Panc1 (cell line): ENCODE measurements at places on chromosomes 6 and 20. TPM values are rescaled to one million over a fixed set of nuclear protein-coding genes. Genes with fewer than 3 reads are reported as not detected.

DNA sequence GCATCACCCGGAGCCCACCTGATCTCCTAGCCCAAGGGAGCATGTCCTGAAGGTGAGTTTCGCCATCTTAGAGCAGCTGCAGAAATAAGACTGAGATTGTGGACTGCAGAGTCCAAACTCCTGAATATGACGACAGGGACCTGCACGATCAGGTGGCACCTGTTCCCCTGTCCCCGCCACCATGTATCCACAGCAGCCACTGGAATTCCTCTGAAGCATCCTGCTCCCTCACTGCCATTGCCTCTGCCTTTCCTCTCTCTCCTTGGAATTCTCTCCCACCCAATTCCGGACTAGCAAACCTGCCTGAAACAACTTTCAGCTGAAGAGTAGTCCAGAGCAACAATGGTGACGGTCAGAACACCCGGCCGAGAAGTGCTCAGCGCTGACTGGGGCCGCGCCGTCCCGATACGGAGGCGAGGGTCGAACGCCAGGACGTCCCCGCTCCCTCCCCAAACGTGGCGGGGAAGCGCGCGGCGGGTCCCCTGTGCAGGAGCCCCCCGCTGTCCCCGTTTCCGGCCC is 694 bp upstream of the FAM120B start:
- H3K4me1 ChIP-seq: peaks cover 26% of the 10 kb centered on the region
- peaks cover 7% of the 10 kb centered on the region; the same call in 1 of the 2 replicates for H3K36me3 ChIP-seq
- no peak for DNase-seq
- no peaks in the 10 kb centered on the region for H3K27me3 ChIP-seq
- peak overlapping the region; percentile 84 for H3K27ac ChIP-seq

- H3K36me3 ChIP-seq: no peaks in the 10 kb centered on the region
- no peak overlapping the region for H3K27ac ChIP-seq
- H3K4me1 ChIP-seq: no peaks in the 10 kb centered on the region
- H3K27me3 ChIP-seq: no peaks in the 10 kb centered on the region; the same call in 1 of the 2 replicates
- no peak for DNase-seq
Measured at GRCh38 chr6:155676346-155676745, 220.7 kb upstream of the NOX3 start.

DNA sequence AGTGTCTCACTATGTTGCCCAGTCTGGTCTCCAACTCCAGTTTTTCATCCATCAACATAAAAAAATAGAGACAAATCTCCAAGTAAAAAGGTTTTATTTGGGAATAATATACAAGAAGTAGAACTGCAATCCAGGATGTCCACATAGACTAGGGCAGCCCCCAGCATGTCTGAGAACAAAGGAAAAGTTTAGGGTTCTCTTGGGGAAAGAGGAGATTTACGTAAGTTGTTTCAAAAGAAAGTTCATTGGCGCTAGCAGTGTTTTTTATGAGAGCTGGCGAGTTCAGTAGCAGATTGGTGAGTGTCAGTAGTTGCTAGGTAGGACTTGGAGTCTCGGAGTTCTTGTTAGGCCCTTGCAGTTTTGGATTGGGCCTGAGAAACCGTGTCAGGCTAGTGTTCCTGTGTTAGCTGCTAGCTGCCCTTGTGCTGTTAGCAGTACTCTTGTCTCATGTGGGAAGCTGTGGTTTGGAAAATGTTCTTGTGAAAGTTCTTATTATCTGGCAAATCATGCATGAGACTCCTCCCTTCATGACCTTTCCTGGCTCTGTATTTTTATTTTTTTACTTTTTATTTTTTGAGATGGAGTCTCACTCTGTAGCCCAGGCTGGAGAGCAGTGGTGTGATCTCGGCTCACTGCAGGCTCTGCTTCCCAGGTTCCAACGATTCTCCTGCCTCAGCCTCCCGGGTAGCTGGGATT is 24.7 kb downstream of the TTLL9 start:
- H3K36me3 ChIP-seq: no peaks in the 10 kb centered on the region
- no peak overlapping the region for H3K27ac ChIP-seq
- peak; percentile 36 for DNase-seq
- no peaks in the 10 kb centered on the region for H3K4me1 ChIP-seq

DNA sequence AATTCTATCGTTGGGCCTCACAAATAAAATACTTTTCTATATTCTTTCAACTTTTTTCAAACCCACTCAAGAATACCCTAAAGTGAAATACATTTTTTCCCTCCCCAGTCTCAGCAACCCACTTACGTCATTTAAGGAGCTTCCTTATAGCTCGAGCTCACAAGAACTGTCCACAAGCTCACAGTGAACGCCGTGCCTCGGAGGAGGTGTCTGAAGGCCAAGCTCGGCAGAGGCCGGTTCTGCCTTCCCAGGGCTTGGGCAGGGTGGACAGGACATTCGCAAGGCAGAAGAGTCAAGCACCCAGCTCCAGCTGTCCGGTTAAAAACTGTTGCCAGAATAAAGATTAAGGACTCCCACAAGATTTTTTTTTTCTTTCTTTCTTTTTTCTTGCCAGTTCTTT is 802.3 kb downstream of the QKI start:
- no peaks in the 10 kb centered on the region for H3K36me3 ChIP-seq
- no peaks in the 10 kb centered on the region for H3K27me3 ChIP-seq
- no peaks in the 10 kb centered on the region for H3K4me1 ChIP-seq
- no peak overlapping the region for H3K4me3 ChIP-seq
- no peak overlapping the region for H3K27ac ChIP-seq
- DNase-seq: no peak

- no peaks in the 10 kb centered on the region for H3K27me3 ChIP-seq
- no peaks in the 10 kb centered on the region for H3K36me3 ChIP-seq
- no peak overlapping the region for H3K4me3 ChIP-seq
Measured at GRCh38 chr6:19519941-19520340, 317.2 kb upstream of the ID4 start.

DNA sequence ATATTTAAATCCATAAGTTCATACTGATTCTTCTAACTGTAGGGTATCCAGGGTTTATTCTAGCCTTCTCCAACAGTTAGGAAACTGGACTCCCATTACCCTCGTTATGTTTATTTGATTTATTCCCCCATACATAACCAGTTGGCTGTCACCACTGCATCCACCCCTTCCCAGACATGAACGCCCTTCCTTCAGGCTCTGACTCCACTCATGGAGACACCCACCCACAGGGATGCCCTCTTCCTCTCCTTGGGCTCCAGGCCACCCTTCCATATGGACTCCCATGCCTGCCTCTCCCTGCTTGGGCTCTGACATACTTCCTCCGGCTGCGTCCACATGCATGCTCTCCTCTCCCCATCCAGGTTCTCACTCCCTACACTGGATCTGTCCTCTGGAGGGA is 124.0 kb downstream of the FIG4 start:
- no peaks in the 10 kb centered on the region for H3K4me1 ChIP-seq
- no peak overlapping the region for H3K4me3 ChIP-seq
- H3K36me3 ChIP-seq: no peaks in the 10 kb centered on the region

DNA sequence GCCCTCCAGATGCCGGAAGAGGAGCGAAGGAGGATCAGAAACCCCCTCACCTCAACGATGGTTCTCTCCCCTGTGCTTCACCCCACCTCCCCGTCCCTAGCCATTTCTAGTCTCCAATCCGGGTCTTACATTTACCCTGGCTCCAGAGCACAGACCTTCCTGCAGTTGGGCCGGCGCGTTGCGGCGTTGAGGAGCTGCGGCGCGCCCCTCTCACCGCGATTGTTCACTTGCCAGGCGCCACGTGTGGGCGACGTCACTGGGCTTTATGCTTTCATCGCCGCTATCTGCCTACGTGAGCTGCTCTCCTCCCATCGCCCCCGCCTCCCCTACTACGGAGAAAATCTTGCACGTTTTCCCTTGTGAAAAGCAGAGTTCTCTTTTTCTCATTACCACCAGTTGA is at the start of gene CRISP2:
CRISP2 (minus strand) TSS at position 198 of the 400 bp plus-strand sequence. CDS start 4,347 bp downstream, outside the sequence.
- no peaks in the 10 kb centered on the region for H3K36me3 ChIP-seq
- no peaks in the 10 kb centered on the region; the same call in 1 of the 2 replicates for H3K4me1 ChIP-seq
- peak within 1 kb of the TSS; percentile 7 for H3K4me3 ChIP-seq

- H3K27me3 ChIP-seq: no peaks in the 10 kb centered on the region
- H3K27ac ChIP-seq: no peak overlapping the region
- no peaks in the 10 kb centered on the region for H3K4me1 ChIP-seq
Measured at GRCh38 chr20:15600565-15600964, 972.7 kb downstream of the KIF16B start.

DNA sequence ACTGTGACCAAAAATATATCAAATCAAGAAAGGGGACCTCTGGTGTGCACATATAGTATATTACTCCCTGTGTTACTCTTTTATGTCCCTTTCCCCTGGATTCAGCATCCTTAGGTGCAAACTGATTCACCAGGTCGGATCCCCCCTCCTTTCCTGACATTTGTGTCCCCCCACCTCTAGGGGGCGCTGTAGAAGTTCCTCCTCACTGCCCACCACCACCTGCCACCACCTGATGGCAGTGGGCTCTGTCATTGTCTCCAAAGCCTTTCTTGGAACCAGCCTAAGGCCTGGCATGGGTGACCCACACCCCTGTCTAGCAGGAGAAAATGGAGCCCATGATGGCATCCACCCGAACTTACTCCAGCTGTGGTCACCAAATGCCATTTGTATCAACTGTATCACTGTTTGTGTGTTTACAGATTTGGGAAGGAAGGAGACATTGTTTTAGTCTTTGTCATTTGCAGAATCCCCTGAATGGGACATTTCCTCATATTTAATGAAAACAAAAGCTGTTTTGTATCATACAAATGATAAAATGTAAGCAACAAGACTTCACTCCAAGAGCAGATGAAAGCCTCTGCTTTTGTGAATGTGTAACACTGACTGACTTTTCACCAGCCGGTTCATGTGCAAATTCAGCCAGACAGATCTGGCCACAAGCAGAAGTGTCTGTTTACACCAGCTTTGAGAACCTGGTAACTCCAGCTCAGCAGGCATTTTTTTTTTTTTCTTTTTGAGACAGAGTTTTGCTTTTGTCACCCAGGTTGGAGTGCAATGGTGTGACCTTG is 66.2 kb downstream of the ARMC2 start:
- no peaks in the 10 kb centered on the region for H3K4me1 ChIP-seq
- H3K36me3 ChIP-seq: no peaks in the 10 kb centered on the region
- no peak for DNase-seq
- peaks cover 8% of the 10 kb centered on the region; the same call in 1 of the 2 replicates for H3K27me3 ChIP-seq
- H3K4me3 ChIP-seq: no peak overlapping the region

- H3K4me3 ChIP-seq: no peak overlapping the region
- H3K27me3 ChIP-seq: no peaks in the 10 kb centered on the region
- H3K4me1 ChIP-seq: no peaks in the 10 kb centered on the region
- no peak for DNase-seq
- H3K27ac ChIP-seq: no peak overlapping the region
Measured at GRCh38 chr20:12199703-12200102, 282.0 kb downstream of the BTBD3 start.

DNA sequence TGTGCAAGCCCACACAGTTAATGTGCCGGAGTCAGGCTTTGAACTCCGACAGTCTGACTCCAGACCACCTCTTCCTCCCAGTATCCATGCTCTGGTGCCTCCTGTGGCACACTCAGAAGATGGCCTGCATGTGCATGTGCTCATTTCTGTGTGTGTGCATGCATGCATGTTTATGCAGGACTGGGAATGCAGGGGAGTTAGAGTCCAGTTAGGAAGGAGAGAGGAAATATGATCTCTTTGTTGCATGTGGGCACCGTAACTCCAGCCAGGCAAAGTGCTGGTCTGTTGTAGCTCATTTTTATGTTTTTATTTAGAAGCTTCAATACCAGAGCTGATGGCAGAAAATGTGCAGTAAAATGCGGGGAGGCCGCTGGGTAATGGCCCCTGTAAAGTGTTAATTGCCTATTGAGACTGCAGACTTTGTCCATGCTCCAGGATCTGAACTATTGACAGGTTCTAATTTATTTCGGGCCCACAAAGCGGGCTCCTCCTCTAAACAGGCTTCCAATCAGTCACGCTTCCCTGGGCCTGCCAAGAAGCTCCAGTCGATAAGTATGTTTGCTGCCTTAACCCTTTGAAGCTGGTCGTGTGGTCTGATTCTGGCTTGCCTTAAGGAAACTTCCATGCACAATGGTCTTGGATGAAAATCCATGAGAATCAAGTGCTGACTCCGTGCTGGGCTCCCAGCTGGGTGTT is 248.3 kb downstream of the DHX35 start:
- H3K27ac ChIP-seq: no peak overlapping the region
- no peaks in the 10 kb centered on the region for H3K4me1 ChIP-seq
- H3K36me3 ChIP-seq: no peaks in the 10 kb centered on the region
- DNase-seq: no peak

GRCh38 chr6:170024940-170025339 is 265.9 kb downstream of the DLL1 start:
- H3K4me1 ChIP-seq: no peaks in the 10 kb centered on the region
- no peak for DNase-seq

GRCh38 chr20:45934046-45934585 is 367 bp upstream of the PCIF1 start:
- no peaks in the 10 kb centered on the region for H3K27me3 ChIP-seq
- H3K4me3 ChIP-seq: peak overlapping the region; percentile 77
- H3K4me1 ChIP-seq: peaks cover 12% of the 10 kb centered on the region
- DNase-seq: no peak
- H3K36me3 ChIP-seq: no peaks in the 10 kb centered on the region; the same call in 1 of the 2 replicates

DNA sequence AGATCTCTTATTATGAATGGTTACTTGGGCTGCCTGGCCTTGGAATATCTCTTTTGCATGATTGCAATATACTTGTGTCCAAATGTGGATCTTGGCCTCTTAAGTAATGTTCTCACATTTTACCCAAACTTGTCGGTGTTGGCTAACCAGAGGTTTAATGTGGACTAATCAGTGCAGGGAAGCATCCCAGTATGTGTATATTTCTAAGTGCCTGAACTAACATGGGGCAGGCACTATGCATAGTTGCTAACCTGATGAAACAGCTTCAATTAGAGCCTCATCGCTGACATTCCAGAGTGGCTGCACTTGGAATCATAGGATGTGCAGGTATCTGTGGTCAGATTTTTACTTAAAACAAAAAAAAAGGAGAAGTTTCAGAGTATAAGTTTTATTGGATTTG is 160.0 kb downstream of the PDE7B start:
- DNase-seq: no peak
- no peak overlapping the region for H3K4me3 ChIP-seq
- H3K4me1 ChIP-seq: no peaks in the 10 kb centered on the region
- H3K27ac ChIP-seq: no peak overlapping the region

Gene SLC25A27
- total RNA-seq: 0.77 TPM

Gene PHACTR1
- 0.05 TPM for total RNA-seq

Gene SLC52A3
- 6.4 TPM for total RNA-seq

Gene SYCP2
- total RNA-seq: 39.7 TPM

Gene NTSR1
- 44.1 TPM for total RNA-seq

Gene SRMS
- total RNA-seq: not detected
